Stimulated activated CD8-positive, alpha-beta memory T cell treated with anti-CD3 and anti-CD28 coated beads, Interleukin-4, amount 100 ng/mL, for 1 hour (primary cell): ENCODE measurements at places on chromosomes 11 and 22.

DNA sequence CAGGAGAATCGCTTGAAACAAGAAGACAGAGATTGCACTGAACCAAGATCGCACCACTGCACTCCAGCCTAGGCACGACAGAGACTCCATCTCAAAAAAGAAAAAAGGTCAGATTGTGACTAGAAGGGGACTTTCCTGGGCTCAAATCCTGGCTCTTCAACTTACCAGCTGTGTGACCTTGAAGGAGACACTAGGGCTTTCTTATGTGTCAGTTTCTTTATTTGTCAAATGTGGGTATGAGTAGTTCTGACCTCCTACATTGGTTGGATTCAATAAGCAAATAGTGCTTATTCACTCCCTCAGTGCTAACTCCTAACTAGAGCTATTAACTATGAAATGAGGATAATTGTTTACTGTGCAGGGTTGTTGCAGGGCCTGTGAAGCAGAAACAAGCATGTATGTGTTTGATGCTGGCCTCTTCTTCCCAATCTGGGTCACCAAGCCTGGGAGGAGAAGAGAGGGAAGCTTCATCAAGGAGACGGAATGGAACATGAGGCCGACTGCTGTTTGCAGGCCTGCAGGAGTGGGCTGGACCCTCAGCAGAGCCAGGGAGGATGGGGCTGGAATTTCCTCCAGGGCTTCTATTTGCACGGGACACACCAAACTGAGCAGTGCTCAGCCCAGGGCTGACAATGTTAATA is 22.5 kb downstream of the RHOD start:
- no peak for DNase-seq

- no peak for DNase-seq
Observed at GRCh38 chr22:50464451-50464850, 10.4 kb downstream of the SBF1 start.

- DNase-seq = no peak
Observed at GRCh38 chr11:74141241-74141695, 29.5 kb downstream of the C2CD3 start.

- no peak for DNase-seq
Observed at GRCh38 chr11:110077831-110078325, 15.3 kb upstream of the ZC3H12C start.

- no peak for DNase-seq
Observed at GRCh38 chr11:813456-814096, 3.8 kb downstream of the RPLP2 start.

DNA sequence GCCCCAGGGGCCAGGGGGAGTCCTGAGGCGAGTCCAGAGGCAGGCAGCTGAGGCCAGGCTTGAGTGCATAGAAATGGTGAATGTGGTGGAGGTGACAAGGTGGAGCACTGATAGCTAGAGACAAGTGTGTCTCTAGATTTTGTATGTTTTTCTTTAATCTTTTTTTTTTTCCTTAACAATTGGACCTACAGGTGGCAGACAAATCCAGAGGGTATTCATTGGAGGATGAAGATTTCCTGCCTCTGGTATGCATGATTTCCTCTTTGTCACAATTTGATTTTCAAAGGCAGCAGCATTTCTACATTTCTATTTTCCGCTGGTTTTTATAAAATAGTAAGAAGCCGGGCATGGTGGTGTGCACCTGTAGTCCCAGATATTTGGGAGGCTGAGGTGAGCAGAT is 47.7 kb upstream of the DKK3 start:
- no peak for DNase-seq

DNA sequence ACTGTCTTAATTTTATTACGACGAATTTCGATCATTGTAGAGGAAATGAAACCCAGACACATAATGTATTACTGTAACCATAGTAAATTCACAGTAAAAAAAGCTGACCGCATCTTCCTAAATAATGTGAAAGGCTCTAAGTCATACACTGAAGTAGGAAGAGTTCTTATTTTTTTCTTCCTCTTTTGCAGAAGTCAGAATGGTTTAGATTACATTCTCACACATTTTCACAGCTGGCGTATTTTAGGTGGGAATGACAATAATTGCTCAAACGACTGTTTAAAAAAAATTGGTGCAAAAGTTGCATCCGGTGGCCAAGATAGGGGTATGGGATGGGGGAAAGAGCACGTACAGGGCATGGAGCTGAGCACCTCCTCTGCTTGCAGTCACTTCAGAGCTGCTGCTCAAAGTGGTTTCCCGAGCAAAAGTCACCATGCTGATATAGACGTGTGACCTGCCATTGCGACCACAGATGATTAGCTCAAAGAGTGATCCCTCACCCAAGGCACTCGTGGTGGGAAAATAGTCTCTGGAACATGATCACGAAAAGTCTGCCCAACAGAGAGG is 35.3 kb downstream of the MMP13 start:
- DNase-seq = no peak

DNA sequence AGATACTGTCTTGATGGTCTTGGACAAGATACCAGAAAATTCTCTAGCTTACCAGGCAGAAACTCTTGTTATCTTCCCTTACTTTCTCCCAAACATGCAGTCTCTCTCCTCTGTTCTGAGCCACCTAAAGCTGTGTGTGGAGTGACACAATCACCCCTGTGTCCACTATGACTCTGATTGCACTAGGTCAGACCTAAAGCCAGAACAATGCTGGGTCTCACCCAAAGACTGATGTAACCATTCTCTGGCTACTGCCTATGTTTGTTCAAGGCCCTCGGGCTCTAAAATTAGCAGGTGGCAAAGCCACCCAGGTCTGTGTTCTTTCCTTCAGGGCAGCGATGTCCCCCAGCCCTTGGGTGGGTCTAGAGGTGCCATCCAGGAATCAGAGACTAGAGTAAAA is 200.5 kb downstream of the KCNA4 start:
- no peak for DNase-seq

- no peak for DNase-seq
Observed at GRCh38 chr11:9601037-9601875, 27.8 kb downstream of the WEE1 start.

DNA sequence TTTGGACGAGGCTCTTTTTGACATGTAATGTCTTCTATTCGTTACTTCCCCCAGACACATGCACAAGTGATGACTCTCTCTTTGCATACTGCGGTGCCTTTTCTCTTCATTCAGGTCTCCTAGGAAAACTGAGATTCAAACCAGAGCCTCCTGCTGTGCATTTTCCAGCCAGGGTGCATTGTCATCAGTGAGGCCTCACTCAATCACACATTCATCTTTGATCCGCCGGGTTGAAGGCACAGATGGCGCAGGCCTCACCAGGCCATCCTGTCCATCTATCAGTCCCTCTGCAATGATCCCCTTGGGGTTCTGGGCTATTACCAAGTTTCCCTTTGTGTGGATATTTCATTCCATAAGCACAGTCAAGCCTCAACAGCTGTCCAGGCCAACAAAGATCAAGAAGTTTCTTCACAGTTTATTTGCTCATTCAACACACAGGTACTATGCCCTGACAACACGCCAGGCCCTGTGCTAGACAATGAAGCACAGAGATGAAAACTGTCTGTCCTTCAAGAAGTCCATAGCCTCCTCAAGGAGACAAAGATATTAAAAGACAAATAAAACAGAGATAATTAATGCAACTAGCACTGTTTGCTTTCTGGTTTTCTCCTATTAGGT is 107.8 kb downstream of the LARGE1 start:
- no peak for DNase-seq

GRCh38 chr22:29784451-29785361 is 17.5 kb downstream of the UQCR10 start:
- DNase-seq = no peak

DNA sequence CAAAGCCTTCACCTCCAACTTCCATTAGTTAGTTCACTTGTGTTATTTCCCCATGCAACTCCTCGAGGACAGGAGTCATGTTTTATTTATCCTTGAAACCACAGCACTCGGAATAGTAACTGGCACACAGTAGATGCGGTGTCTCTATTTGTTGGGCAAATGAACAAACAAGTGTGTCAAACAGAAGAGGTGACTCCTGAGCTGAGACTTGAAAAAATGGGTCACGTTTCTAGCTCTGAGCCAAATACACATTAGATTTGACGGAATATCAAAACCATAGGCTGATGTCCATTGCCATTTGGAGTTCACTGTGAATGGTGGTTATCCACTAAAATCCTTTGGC is 68.9 kb downstream of the C11orf91 start:
- no peak for DNase-seq

- no peak for DNase-seq
Observed at GRCh38 chr11:68160100-68160695, 39.0 kb upstream of the CHKA start.

- no peak for DNase-seq
Observed at GRCh38 chr11:36492724-36493304, 17.3 kb downstream of the TRAF6 start.

DNA sequence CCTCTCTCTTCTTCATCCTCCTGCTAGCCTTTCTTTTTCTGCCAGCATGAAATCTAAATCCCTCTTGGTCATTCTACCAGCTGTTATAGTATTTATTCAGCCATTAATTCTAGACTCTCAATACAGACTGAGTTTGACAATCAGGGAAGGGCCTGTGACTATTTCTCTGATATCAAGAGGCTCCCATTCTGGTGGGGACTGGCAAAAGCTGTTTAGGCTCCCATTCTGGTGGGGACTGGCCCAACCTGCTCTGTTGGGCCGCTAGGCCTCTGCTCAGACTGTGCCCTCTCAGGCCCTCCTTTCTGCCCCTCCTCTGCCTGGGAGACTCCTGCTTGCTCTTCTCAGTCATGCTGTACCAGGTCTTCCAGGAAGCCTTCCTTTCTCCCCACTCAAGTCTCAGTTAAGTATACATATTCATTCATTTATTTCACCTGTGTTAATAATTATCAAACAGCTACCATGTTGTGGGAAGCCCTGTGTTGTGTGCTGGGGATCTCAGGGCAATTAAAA is 323.7 kb upstream of the NARS2 start:
- no peak for DNase-seq

DNA sequence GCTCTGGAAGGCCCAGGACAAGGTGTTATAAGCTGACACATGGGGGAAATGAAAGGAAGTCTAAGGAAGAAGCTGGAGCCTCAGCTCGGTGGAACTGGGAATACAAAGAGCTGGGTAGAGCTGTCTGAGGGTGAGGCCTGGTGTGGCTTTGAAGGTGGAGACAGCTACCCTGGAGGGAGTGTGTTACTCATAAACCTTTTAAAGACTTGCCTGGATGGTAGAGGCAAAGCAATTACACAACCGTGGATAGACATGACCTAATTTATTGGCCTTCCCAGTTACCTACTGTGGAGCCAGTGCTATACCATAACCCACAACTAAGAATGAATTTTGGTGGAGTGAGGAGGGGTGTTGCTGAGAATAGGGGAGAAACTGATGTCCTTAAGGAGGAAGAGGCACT is 22.6 kb downstream of the EXPH5 start:
- DNase-seq = no peak

DNA sequence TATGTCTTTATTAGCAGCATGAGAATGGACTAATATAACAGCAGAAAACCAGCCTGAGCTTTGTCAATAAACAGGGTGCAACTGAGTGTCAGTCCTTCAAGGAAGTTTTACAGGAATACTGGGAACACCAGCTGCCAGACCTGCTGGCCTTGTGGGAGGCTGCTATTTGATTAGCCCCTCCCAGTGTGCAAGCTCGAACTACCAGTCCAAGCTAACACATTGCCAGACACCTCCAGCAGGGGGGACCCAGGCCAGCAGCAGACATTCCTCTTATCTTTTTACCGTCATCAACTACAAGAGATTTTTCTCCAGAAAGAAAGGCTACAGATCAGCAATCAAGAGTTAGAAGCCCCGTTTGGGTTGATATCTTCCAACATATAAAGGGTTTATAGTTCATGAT is 942.8 kb upstream of the TENM4 start:
- no peak for DNase-seq

DNA sequence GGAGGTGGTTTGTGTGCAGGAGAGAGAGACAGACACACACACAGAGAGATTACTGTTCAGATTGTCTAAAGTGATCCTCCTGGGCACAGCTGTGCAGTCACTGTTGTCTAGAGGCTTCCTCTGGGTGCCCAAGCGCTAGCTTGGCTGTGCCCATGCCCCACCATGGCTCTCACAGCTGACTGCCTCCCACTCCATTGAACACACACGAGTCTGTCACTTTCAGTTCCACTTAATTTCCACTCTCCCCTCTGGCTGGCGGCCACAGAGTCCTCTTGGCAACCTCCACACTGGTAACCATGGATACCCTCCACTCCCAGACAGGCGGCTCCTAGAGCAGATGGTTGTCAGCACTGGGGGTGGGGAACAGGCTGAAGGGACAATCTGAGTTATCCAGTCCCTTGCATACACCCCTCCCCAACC is 29.1 kb downstream of the MAP6 start:
- no peak for DNase-seq

DNA sequence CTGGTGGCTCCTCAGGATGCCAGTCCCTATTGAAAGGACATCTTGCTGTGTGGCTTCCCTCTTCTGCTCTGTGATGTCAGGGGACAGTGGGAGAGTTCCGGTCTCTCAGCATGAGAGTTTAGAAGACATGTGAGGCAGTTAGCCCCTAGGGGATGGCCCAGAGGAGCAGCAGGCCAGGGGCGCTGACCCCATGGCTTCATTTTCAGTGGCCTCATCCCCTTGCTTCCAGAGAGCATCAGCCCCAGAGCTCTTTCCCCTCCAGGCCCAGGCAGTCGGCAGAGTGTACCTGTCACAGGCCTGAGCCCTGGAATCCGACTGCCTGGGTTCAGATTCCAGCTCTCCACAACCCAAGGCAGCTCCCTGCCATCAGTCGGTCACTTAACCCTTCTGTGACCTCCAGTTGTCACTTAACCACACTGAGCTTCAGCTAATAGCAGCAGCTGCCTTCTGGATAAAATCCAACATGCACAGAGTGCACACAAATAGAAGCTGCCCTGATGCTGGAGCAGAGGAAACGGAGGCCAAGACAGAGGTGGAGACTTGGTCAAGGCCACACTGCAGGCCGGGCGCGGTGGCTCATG is 14.1 kb upstream of the LRRC10B start:
- no peak for DNase-seq

DNA sequence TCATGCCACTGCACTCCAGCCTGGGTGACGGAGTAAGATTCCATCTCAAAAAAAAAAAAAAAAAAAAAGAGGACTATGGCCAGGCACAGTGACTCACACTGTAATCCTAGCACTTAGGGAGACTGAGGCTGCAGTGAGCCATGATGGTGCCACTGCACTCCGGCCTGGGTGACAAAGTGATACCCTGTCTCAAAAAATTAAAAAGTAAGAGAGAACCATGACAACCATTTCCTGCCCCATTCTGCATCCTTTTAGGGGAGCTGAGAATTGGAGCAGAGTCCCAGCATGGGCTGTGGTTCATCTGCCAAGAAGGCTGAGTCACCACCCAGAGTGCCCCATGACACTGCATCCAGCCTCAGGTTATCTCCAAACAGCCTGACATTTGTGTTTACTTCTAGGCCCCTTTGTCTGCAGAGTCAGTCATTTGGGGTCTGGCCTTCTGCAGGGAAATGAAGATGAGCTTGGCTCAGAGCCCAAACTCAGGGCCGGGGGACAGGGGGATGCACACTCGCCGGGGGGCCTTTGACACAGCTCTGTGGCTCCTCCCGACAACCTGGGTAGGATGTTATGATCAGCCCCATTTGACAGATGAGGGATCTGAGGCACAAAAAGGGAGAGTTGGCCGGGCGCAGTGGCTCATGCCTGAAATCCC is 4.7 kb downstream of the CSDC2 start:
- DNase-seq = no peak
